ENCODE measurements at places on chromosomes 13 and 19.
A peak's percentile ranks its signal among the peaks of the same experiment; 100 is the strongest.

- peak; percentile 16 for DNase-seq
Measured at GRCh38 chr13:37109051-37109678, 3.7 kb upstream of the CSNK1A1L start.

DNA sequence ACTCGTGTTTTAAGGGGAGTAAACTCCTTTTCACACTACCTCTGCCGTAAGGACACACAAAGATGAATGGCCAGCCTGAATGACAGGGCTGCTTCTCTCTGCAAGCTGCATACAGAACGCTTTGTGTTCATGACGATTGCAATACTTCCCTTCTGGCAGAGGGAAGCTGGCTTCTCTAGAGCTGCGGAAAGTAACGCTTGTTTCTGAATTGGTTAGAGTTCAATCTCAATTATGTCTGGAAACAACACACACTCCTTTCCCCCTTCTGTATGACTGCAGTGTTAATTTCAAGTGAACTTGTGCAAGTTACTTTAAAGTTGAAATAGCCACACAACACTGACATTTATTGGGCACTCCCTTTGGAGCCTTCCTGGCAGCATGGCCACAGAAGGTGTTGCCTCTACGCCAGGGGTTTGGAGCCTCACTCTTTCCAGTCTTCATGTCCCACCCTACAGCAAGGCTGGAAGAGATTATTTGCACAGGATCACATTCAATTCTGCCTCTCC lies 242.6 kb downstream of the NDFIP2 start:
- no peak for DNase-seq

- no peak for DNase-seq
Measured at GRCh38 chr13:111347438-111347837, 27.0 kb downstream of the TEX29 start.

DNA sequence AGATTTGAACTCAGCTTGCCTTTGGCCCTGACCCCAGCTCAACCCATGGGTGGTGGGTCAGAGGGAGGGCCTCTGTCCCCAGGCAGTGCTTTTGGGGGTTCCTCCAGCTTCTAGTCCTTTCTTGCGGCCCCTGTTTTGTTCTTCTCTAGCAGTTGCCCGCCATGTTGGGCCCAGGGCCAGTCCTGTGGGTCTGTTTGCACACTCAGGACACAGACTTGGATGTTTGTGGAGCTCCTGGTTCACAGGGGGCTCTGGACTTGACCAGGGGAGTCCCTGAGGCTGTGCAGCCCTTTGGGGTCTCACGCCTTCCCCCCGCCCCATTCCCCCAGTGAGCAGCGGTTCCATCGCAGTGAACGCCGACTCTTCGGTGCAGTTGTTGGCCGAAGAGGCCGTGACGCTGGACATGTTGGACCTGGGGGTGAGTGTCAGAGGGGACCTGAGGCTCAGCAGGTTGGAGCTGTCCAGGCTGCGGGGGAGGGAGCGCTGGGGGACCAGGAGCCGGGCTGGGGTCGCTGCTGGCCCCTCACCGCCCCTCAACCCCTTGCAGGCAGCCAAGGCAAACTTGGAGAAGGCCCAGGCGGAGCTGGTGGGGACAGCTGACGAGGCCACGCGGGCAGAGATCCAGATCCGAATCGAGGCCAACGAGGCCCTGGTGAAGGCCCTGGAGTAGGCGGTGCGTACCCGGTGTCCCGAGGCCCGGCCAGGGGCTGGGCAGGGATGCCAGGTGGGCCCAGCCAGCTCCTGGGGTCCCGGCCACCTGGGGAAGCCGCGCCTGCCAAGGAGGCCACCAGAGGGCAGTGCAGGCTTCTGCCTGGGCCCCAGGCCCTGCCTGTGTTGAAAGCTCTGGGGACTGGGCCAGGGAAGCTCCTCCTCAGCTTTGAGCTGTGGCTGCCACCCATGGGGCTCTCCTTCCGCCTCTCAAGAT lies 2.5 kb downstream of the ATP5F1D start:
- peak; percentile 85 for DNase-seq

GRCh38 chr13:71939186-71939585 lies 72.2 kb upstream of the DACH1 start:
- DNase-seq: no peak

GRCh38 chr19:1445932-1446712 lies 3.8 kb upstream of the APC2 start:
- DNase-seq: peak; percentile 59

DNA sequence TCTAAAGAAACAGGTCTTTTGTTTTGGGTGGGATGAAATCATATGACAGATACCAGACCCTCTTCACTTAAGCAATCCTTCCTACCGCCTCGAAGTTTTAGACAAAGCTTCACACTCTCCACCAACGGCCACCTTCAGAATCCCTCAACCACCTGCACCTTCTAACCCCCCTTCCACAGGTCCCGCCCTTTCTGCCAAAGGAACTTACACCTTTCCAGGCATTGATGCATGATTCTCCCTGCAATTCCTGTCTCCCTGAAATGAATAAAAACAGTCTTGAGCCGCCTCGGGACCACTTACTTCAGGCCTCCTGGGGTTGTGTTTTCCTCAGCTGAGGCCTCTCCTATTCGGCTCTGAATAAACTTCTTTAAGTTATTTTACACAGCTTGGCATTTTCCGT lies 859 bp downstream of the ZNF433 start:
- no peak for DNase-seq

DNA sequence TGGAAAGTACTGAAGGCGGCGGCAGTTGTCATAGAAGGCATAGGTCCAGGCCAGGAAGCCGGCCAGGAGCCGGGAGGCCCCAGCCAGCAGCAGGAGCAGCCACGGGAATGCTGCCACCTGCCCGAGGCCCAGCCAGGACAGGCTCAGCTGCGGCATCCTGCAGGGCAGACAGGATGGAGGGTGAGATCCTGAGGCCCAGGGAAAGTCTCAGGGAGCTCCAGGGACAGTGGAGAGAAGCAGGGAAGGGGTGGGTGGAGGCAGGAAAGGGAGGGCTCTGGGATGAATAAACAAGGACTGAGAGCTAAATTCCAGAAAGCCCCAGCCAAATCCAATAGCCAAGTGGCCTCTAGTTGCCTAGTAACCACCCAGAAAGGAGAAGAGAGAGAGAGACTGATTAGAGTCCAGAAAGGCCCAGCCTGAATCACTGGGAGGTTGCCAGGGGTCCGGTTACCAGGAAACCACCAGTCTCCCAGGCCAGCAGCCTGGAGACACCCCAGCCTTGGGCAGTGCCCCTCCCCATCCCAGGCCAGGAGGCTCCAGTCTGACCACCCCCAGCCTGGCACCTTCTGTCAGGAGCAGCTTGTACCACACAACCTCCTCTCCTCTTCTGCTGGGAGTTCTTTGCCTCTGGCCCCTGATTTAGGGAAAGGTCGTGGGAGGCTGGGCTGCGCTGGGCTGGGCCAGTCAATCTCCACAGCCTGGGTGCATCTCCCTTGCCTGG lies 7.5 kb upstream of the OR10H5 start:
- no peak for DNase-seq

DNA sequence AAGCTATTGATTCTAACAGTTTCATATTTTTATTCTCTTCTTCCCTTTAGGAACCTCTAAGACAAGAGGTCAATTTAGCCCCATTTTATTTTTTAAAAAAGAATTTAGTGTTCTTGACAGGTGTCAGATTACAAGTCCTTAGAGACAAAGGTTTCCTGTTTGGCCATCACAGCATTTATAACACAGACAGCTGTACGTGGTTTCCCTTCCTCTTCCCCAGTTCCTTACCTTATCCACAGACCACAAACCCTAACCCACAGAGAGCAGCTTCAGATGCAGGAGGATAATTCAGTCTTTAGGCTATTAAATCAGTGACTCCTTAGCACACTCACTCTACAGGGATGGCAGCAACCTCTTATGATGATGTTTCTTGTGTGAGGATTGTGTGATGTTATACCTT lies 1210.1 kb downstream of the DIAPH3 start:
- peak; percentile 33 for DNase-seq

DNA sequence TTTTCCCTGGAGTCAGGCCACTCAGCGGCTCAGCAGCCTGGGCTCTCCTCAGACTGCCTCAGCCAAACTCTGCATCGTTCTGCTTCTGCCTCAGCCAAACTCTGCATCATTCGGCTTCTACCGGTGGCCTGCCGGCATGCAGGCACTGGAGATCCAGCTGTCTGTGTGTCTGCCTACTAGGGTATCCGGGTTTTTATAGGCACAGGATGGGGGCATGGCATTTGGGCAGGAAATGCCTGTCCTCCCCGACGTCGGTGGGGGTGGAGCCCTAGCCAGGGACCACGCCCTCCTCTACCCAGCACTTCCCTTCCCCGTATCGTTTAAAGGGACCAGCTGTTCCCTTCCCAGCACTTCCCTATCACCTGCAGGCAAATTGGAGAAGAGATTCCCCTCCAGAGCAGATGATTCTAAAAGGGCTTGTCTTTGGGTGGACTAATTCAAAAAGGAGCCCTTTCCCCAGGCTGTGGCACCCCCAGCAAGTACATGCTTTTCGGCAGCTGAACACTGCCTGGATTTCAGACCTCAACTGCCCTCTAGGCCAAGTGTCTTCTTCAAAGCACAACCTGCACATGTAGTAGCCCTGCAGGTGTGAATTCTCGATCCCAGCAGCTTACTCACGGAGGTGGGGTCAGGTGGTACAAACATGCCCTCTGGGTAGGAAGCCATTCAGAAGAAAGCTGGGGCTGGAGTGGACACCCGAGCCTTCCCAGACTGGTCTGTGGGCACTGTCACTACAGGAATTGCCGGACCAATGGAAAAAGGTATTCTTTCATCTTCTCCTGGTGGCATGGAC lies 25.4 kb upstream of the GPR12 start:
- peak; percentile 2 for DNase-seq

DNA sequence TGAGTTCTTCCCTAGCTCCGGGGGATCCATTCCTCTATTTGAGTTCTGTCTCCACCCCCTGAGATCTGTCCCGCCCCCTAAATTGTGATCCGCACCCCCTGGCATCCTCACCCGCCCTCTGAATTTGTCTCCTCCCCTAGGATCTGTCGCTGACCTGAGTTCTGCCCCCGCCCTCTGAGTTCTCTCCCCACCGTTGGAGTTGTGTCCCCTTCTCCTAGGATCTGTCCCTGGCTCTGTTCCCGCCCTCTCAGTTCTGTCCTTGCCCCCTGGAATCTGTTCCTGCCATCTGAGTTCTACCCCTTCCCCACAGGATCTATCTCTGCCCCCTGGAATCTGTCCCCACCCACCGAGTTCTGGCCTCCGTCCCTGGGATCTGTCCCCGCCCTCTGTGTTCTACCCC lies 1.0 kb upstream of the SLC17A7 start:
- no peak for DNase-seq

- no peak for DNase-seq
Measured at GRCh38 chr13:54574791-54575190, 1546.2 kb downstream of the OLFM4 start.

GRCh38 chr13:51681037-51681678 lies 96.9 kb downstream of the WDFY2 start:
- DNase-seq: no peak

GRCh38 chr19:47512948-47513319 lies 1.9 kb downstream of the NAPA start:
- no peak for DNase-seq

DNA sequence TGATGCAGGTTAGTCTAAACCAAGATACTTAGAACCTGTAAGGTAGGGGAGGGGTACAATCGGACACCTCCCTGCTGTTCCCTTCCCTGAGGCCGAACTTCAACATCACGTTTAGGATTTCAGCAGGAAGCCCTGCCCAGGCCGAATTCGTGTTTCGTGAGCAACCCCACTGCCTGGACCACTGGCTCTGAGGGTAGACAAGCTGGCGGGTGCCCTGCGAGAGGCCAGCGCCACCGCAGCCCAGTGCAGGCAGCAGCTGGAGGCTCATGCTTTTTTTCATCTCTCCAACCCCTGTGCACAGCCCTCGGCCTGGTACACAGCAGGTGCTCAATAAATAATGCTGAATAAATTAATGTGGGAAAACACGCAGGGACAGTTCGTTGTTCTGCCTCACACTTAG lies 7.7 kb downstream of the HOMER3 start:
- no peak for DNase-seq

DNA sequence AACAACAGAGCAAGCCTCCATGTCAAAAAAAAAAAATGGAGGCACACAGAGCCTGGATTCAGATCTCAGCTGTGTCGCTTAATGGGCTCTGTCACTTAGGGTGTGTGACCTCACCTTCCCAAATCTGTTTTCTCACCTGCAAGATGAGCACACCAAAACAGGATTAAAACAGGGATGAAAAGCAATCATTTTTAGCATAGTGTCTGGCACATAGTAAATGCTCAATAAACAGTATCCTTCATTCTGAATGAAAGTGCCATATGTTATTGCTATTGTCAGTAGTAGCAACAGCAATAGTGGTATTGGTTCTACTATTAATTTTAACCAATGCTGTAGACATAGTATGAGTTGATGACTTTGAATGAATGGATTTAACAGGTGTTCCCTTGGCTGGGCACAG lies 23.3 kb downstream of the SAMD4B start:
- no peak for DNase-seq

DNA sequence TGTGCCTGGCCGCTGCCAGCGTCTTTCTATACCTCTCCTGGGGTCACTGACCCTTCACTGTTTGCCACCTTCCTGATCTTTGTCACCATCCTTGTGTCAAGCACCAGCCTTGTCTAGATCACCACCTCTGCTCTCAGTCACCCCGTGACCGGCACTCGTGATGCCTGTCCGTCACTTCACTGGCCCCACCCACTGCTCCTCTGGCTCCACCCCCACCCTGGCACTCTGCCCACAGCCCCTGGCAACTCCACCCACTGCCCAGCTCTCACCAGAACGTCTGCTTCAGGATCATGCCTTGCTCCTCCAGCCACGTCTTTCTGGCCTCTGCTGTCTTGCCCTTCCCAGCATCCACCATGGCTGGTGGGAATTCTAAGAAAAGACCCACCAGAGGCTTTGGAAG lies 24.8 kb upstream of the PLA2G4C start:
- no peak for DNase-seq

GRCh38 chr19:772730-773436 lies 22.0 kb downstream of the MISP start:
- no peak for DNase-seq

DNA sequence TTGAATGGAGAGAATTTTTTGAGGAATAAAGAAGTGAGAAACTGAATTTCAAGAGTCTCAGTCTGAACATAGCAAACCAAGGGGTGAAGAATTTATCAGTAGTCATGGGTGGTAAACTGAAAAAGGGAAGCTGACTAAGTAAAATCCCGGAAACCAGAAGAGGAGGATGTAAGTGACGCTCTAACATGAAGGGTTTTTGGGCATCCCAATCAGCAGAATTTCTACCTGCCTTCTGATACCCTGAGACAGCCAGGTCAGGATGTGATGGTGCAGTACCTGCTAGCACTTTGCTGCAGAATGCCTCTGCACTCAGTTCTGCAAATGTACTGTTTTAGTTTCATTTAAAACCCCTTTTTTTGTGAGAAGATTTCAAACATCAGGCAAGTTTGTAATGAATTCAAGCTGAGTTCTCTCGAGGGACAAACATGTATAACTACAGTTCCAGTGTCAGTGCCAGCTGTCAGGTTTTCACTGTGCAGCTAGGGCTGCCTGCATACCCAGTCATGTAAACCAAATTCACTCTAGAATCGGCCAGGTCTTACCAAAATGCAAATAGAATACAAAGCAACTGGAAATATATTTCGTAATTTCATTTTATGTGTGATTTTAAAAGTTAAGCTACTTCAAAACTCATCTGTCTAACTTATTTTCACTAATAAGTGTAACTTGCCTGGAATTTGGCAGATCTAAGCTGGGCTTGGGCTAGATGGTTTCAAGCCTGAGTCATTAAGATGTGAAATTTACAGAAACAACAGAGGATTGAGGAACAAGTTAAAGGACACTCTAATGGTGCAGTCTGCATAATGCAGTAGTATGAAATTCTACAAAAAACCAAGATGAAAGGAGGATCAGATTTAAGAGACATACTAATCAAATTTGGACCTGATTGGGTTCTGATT lies 13.8 kb downstream of the METTL21C start:
- DNase-seq: no peak
